ENCODE measurements at places on chromosomes 1 and 21.

DNA sequence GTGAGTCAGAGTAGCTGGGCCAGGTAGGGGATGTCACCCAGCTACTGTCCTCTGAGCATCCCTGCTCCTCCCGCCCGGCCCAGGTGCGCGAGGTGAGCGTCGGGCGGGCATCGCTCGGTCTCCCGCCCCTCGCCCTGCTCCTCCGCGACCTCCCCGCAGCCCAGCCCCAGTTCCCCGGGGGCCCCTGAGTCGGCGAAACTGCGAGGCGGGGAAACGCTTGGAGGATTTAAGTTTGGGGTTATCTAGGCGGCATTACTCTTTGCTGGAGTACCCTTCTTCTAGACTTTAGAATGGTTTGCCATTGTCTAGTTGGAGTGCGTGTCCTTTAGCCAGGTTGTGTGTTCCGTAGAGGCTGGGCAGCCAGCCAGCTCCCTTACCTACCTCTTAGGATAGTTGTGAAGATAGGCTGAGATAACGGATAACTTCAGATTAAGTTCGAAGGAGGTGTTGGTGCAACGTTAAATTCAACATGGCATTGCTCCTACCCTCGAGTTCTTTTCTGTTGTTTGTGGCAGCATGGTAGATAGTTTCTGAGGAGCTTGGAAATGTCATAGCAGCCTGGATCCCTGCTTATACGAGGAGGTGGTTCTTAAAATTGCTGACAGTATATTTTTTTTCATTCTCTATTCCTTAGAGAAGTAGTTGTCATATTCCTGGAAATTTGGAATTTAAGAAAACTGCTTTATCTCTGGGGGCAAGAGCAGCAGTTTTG lies 697 bp downstream of the AGO3 start:
- DNase-seq, result no peak

DNA sequence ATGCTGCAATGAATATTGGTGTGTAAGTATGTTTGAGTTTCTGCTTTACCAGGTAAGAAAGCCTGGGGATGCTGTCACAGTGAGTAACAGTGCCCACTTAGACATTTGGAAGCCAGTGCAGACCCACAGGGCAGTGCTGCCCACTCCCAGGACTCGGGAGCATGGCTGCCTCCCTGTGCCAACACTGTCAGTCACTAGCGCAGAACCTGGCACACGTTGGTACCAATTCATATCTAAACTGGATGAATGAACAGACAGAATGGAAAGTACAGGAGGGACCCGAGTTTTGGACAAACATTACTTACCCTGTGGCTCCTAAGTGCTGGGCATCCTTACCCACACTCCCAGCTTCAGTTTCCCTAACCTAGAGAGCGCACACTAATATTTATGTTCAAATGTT lies 1.6 kb upstream of the EVA1C start:
- DNase-seq, result no peak

DNA sequence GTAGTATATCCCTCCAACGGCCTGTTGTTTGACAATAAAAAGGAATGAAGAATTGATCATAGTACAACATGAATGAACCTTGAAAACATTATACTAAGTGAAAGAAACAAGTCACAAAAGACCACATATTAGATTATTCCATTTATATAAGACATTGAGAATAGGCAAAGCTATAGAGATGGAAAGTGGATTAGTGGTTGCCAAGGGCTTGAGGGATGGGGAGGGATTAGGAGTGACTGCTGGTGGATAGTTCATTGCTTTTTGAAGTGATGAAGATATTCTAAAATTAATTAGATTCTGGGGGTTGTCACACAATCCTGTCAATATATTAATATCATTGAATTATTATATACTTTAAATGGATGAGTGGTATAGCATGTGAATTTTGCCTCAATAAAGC lies 142.5 kb upstream of the DPT start:
- DNase-seq, result no peak

DNA sequence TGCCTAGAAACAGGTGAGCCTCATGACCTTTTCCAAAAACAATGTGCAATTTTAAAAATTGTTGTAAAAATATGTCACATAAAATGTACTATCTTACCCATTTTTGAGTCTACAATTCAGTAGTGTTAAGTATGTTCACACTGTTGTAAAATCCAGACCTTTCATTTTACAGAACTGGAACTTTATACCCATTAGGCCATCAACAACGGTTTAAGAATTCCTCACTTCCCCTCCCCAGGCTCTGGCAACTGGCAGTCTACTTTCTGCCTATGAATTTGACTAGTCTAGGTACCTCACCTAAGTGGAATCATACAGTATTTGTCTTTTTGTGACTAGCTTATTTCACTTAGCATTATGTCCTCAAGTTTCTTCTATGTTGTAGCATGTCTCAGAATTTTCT lies 8.6 kb downstream of the CTSE start:
- no peak for DNase-seq

- no peak for DNase-seq
Measured at GRCh38 chr1:235657269-235657668, 7.7 kb upstream of the GNG4 start.

- DNase-seq, result peak; percentile 80
Measured at GRCh38 chr1:23167353-23168078, 1.1 kb downstream of the LUZP1 start.

GRCh38 chr21:25929856-25930520 lies 195.2 kb downstream of the GABPA start:
- DNase-seq, result no peak

GRCh38 chr1:39378377-39378776 lies 113.1 kb upstream of the BMP8A start:
- no peak for DNase-seq

DNA sequence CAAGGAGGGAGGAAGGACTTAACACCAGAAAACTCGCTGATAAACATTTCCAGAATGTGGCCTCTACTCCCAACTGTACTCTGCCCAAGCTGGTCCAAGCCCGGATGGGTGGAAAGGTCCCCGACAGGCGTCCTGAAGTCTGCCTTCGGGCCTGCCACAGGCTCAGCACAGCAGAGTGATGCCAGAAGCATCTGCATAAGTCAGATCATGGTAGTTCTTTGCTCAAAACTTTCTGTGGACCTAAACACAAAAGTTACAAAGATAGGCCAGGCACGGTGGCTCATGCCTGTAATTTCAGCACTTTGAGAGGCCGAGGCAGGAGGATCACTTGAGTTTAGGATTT lies 790 bp upstream of the UTS2 start:
- no peak for DNase-seq

- no peak for DNase-seq
Measured at GRCh38 chr1:17706445-17706844, 48.7 kb upstream of the ACTL8 start.

- no peak for DNase-seq
Measured at GRCh38 chr1:241292973-241293372, 64.0 kb downstream of the RGS7 start.

DNA sequence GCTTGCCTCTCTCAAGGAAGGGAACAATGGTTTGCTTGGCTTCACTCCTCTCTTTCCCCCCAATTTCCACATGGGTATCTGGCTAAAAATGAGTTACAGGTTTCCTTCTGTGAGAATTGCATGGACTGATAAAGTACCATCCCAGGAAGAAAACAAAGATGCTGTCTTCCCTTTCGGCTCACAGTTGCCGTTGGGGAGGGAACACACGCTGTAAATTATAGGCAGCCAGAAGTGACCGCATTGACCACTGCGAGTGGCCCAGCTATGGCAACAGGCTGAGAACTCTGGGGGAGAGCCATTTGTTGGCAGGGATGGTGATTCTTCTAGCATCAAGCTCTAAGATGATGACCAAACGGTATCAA lies 2.9 kb downstream of the RUNX1 start:
- DNase-seq, result no peak

Measured in right kidney (tissue), 9 donors.